ENCODE measurements at places on chromosomes 3 and 15.

- no peak for DNase-seq
Measured at GRCh38 chr3:58645726-58646125, 20.8 kb downstream of the FAM3D start.

GRCh38 chr3:51987568-51987967 lies 4.2 kb downstream of the ACY1 start:
- DNase-seq = no peak

GRCh38 chr15:38080651-38081275 lies 146.3 kb downstream of the TMCO5A start:
- no peak for DNase-seq

- no peak for DNase-seq
Measured at GRCh38 chr3:61666615-61667330, 105.4 kb downstream of the PTPRG start.

DNA sequence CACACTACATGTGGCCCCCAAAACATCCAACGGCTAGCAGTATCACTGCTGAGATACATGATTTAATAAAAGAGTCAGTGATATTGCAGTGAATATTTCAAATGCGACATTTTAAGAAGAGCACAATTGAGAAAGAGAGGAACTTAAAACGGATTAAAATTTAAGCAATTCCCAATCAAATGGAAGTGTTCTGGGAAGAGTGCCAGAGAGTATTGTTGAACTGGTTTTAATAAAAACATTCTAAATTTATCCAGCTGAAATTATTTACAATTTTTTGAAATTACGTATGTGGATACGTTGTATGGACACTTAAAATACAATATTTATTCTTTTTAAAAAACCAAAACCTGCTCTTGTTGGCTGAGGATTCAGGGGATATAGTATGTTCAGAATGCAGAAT lies 117.7 kb downstream of the C3orf38 start:
- no peak for DNase-seq

GRCh38 chr3:131880948-131881347 lies 153.9 kb downstream of the CPNE4 start:
- no peak for DNase-seq

GRCh38 chr3:128344052-128344735 lies 122.5 kb downstream of the DNAJB8 start:
- DNase-seq = no peak

DNA sequence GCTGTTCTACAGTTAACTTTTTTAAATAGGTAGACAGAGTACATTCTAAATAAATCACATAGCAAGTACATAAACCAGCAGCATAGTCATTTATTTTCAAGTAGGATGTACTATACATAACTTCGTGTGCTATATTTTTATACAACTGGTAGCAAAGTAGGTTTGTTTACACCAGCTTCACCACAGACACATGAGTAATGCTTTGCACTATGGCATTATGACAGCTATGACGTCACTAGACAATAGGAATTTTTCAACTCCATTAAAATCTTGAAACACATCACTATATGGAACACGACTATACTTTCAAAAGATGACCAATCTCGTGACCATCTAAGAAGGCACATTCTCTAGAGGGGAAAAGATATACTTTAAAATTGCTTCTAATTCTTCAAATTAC lies 3.5 kb downstream of the TEX55 start:
- DNase-seq = no peak

DNA sequence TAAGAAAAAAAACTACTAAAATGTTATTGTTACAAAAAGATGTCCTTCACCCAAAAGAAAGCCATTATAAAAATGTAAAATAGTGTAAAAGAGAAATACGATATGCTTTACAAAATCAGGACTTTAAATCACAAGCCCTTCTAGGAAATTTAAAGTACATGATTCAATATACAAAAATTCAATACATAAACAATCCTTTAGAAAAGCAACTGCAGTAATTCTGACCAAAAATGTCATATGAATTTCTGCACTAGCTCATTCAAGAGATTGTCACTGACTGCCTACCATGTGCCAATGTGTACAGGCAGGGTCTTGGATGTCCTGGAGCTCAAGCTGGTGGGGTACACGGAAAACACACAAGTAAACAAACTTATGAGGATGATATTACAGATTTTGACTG lies 2.5 kb downstream of the MORC1 start:
- no peak for DNase-seq

- no peak for DNase-seq
Measured at GRCh38 chr3:168260859-168261258, 165.1 kb upstream of the GOLIM4 start.

- no peak for DNase-seq
Measured at GRCh38 chr3:37949866-37950265, 40.7 kb upstream of the VILL start.

GRCh38 chr3:4895838-4896237 lies 83.4 kb upstream of the BHLHE40 start:
- DNase-seq = no peak

GRCh38 chr3:38004415-38005075 lies 14.0 kb downstream of the VILL start:
- no peak for DNase-seq

- DNase-seq = no peak
Measured at GRCh38 chr3:141261472-141262307, 30.1 kb downstream of the PXYLP1 start.

DNA sequence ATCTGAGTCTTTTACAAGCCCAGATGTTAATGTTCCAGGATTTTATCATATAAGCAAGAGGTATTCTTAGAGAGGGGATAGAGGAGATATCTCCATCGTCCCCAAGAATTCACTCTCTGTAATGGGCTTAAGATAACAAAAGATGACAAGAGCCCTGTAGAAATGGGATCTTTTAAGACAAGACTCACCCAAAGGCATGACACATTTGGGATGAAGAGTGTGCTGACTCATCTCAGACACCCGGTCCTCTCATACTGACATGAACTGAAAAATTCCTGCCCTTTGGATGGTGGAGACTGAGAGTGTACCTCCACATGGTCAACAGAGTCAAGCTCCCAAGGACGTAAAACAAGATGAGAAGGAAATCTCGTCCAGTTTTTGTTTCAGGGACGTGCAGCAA lies 11.0 kb downstream of the LEKR1 start:
- no peak for DNase-seq

DNA sequence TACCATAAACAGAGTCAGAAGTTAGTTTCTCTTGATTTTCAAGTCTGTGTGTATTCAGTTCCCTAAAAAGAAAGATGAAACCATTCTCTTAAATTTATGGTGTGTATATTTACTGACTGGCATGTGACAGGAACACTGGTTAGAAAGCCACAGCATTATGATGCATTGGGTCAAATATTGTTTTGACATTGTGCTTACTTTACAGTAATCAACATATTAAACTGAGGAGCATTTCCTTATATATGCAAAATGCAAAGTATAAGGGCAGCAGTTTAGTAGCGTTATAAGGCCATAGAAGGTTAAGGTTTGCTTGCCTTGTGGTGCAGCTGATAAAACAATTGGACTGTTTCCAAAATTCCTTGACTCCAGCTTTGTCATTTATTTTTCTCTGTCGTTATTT lies 72.9 kb downstream of the EPHA3 start:
- DNase-seq = no peak

GRCh38 chr3:13556917-13557316 lies 8.0 kb downstream of the FBLN2 start:
- no peak for DNase-seq

GRCh38 chr15:93399121-93399520 lies 310.1 kb upstream of the RGMA start:
- DNase-seq = no peak

- DNase-seq = no peak
Measured at GRCh38 chr3:144275005-144275404, 303.4 kb downstream of the DIPK2A start.

DNA sequence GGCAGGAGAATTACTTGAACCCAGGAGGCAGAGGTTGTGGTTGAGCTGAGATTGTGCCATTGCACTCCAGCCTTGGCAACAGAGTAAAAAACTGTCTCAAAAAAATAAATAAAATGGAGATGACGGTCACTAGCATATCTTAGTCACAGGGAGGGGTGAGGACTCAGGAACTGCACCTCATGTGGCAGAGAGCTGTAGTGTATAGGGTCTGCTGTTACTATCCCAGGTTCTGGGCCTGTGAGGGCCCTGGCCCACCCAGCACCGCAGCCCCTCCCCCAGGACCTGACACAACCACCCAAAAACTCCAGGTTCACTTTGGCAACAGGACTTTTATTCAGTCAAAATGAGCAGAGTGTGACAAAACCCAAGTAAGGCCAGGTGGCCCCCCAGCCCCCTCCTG lies 22.3 kb downstream of the RNU5B-1 start:
- DNase-seq = no peak

DNA sequence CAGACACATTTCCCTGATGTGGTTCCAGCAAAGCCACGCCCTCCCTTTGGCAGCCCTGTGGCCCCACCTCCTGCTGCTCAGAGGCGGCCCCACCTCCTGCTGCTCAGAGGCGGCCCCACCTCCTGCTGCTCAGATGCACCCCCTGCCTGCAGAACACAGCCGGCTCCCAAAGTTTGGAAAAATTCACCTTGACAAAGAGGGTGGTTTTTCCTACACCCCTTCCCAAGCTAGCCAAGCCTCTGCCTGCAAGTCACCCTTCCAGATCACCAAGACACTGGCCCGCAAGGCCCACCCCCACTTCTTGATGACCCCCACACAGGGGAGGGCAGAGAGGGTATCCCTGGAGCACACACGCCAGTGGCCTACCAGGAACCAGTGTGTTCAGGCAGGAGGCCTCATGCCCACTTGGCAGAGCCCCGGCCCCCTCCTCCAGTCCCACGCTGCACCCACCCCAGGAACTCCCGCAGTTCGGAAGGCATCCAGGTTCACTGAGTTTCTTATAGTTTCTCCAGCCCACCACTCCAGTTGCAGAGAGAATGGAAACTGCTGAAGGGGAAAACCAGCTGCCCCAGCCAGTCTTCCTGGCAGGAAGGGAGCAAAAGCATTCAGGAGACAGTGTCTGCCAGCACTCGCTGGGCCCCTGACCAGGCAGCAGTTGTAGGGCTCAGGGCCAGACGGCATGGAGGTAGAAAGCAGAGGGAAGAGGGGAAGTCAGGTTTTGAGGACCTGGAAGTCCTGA lies 2.3 kb upstream of the HAPLN3 start:
- no peak for DNase-seq

GRCh38 chr15:60924916-60925397 lies 304.1 kb downstream of the RORA start:
- no peak for DNase-seq

DNA sequence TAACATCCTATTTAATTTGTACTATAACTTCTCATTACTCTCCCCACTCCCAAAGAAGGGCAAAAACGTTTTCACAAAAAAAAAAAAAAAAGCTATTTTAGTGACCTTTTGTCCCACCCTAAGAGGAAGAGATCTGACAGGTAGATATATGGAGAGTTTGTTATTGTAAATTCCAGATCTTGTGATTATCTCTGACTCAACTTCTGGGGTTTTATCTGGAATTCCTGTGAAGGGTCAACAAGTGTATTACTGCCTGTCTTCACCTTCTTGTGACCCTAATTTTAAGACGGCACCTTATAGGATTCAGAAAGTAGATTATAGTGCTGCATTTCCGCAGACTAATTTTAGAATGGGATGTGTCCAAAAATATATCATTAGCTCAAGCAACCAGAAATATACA lies 205.9 kb upstream of the CDIN1 start:
- peak; percentile 83 for DNase-seq

DNA sequence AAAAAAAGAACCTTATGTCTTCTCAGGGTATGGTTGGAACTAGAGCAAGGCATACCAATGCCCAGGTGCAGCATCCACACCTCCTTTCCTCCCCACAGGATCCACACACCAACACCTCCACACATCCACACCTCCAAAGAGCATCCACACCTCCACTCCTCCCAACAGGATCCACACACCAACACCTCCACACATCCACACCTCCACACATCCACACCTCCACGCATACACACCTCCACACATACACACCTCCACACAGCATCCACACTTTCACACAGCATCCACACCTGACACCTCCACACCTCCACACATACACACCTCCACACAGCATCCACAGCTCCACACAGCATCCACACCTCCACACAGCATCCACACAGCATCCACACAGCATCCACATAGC lies 5.3 kb downstream of the MESP1 start:
- no peak for DNase-seq

DNA sequence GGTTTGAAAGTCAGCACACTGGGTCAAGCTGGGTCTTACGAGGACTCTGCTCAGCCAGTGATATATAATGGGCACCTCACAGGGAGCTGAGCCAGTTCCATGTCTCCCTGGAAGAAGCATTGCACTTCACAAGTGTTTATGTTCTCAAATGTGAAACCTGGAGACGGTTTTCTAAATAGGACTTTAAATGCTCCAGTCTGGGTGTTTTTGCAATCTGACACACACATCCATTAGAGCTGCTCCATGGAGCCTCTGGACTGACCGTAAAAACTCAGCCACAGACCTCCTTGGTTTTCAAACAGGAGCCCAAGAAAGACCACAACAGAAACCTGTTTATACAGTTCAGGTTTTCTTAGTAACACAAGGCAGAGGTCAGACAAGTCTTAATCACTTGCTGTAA lies 201.3 kb upstream of the LRIG1 start:
- no peak for DNase-seq

GRCh38 chr15:92629975-92630626 lies 25.5 kb downstream of the FAM174B start:
- DNase-seq = no peak

- no peak for DNase-seq
Measured at GRCh38 chr15:68114840-68115239, 60.7 kb downstream of the PIAS1 start.

DNA sequence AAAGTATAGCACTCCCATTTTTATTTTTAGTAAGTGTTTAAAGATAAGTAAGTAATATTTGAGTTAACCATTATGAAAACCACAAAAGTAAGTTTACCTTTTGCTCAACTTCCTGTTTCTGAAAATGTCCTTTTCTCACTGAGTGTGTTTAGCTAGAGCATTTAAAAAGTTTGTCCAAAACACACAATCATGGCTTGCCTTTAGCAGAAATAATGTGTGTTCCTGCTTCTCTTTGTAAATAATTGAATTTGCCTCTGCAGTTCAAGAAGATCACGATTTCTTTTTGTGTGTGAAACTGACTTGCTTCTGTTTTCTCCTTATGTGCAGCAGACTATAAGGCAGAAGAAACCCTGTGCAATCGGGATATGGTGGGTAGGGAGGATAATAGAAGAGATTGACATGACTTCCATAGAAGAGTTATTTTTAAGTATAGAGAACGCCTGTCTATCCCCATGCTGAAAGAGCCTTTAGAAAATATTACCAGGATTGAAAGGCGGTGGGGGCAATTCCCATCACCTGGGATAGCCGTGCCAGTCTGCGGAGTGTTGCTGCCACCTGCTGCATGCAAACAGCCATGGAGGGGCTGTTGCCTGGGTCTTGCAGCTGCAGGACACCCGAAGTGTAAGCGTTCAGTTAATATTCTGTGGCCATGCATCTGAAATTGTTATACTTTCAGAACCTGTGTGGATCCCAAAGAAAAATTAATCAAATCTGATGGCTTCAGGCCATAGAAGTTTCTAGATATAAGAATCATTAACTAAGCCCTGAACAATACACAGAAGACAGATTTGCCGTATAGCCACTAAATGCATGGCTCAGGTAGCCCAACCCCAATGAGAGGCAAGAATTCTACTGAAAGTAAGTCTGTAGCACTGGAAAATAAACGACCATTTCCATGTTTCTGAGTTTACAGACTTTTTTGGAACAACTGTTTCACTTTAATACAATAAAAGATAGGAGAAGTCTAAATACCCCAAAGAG lies 2.4 kb upstream of the CD96 start:
- DNase-seq = no peak

Measured in glomerular endothelial cell (primary cell).